ENCODE measurements at places on chromosomes 3 and 15.
A peak's percentile ranks its signal among the peaks of the same experiment; 100 is the strongest.

GRCh38 chr3:140207541-140207940 is 272.6 kb downstream of the CLSTN2 start:
- no peaks in the 10 kb centered on the region for H3K36me3 ChIP-seq
- no peak for DNase-seq
- no peaks in the 10 kb centered on the region for H3K27me3 ChIP-seq
- no peak overlapping the region for H3K27ac ChIP-seq
- no peaks in the 10 kb centered on the region for H3K4me1 ChIP-seq

- no peak overlapping the region for H3K4me3 ChIP-seq
- H3K27ac ChIP-seq: no peak overlapping the region
- H3K36me3 ChIP-seq: no peaks in the 10 kb centered on the region
- H3K4me1 ChIP-seq: no peaks in the 10 kb centered on the region
Measured at GRCh38 chr3:85303156-85303555, 344.4 kb downstream of the CADM2 start.

- H3K27me3 ChIP-seq: peaks cover 7% of the 10 kb centered on the region
- H3K27ac ChIP-seq: no peak overlapping the region
- H3K4me3 ChIP-seq: no peak overlapping the region
- no peaks in the 10 kb centered on the region for H3K4me1 ChIP-seq
- DNase-seq: peak; percentile 43
- no peaks in the 10 kb centered on the region for H3K36me3 ChIP-seq
Measured at GRCh38 chr3:124878561-124879336, 8.4 kb downstream of the ITGB5 start.

GRCh38 chr15:98690272-98690950 is 42.1 kb downstream of the IGF1R start:
- H3K27me3 ChIP-seq: no peaks in the 10 kb centered on the region
- H3K27ac ChIP-seq: no peak overlapping the region
- peaks cover 7% of the 10 kb centered on the region for H3K4me1 ChIP-seq
- no peak for DNase-seq
- no peak overlapping the region for H3K4me3 ChIP-seq
- H3K36me3 ChIP-seq: no peaks in the 10 kb centered on the region

- H3K27ac ChIP-seq: no peak overlapping the region
- no peak for DNase-seq
- no peaks in the 10 kb centered on the region for H3K4me1 ChIP-seq
- peaks cover 6% of the 10 kb centered on the region for H3K27me3 ChIP-seq
Measured at GRCh38 chr3:137110392-137110996, 152.7 kb downstream of the IL20RB start.

DNA sequence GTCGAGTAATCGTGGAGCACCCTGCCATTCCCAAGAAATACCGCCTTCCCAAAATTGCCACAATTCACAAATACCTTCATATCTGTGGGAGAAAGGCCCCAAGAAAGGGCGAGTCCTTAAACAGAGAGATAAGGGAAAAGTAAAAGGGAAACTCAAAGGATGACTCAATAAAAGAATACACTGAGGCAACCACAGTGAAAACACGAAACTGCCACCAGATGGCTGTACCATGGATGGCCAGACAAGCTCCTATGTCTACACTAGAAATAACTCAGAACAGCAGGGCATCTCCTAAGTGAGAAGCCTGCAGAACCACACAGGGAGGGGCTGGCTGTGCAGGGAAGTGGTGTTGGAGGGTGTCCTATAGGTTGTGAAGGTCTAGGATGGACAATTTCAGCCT is 25.0 kb downstream of the SRGAP3 start:
- H3K4me3 ChIP-seq: no peak overlapping the region
- H3K4me1 ChIP-seq: no peaks in the 10 kb centered on the region
- no peaks in the 10 kb centered on the region for H3K36me3 ChIP-seq
- no peak for DNase-seq
- H3K27ac ChIP-seq: no peak overlapping the region

DNA sequence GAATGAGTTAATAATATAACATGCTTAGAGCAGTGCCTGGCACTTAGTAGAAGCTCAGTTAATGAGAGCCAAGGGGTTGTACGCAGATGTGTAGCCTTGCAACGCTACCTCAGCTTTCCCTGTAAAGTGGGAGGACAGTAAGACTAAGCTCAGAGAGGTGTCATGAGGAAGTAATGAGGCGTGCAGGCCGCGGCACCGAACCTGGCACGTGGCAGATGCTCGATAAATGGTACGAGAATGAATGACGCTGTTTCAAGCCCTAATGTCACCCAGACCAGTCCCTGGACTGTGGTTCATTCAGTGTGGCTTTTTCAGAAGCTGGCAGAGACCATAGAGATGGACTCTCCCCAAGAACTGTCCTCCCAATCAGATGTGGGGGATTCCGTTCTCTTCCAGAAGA is 21.2 kb downstream of the GRIP2 start:
- no peaks in the 10 kb centered on the region for H3K36me3 ChIP-seq
- no peak for DNase-seq
- no peak overlapping the region for H3K27ac ChIP-seq
- H3K27me3 ChIP-seq: no peaks in the 10 kb centered on the region

DNA sequence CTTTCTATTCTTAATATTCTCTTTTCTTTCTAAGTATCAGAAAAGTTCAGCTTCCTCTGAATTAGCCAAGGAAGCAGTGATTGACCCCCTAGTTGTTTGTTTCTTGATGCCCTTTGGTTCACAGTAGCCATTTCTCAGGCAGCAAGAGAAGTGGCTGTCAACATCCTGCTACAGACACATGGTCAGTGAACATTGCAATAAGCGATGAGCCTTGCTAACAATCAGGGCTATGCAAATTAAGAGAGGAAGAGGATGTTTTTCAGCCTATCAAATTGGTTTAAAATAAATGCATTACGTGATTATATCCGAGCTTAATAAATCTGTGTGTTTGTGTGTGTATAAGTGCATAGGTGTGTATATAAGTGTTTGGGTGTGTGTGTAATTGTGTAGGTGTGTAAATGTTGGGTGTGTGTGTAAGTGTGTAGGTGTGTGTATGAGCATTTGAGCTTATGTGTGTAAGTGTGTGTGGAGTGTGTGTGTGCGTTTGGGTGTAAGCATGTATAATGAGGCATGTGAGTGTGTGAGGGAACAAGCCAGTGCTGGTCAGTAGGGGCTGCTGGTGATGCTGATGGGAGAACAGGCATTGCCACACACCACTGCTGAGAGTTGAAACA is 78.1 kb upstream of the XCR1 start:
- no peak overlapping the region for H3K4me3 ChIP-seq
- H3K27me3 ChIP-seq: no peaks in the 10 kb centered on the region
- peaks cover 13% of the 10 kb centered on the region for H3K4me1 ChIP-seq
- H3K27ac ChIP-seq: no peak overlapping the region
- no peak for DNase-seq

DNA sequence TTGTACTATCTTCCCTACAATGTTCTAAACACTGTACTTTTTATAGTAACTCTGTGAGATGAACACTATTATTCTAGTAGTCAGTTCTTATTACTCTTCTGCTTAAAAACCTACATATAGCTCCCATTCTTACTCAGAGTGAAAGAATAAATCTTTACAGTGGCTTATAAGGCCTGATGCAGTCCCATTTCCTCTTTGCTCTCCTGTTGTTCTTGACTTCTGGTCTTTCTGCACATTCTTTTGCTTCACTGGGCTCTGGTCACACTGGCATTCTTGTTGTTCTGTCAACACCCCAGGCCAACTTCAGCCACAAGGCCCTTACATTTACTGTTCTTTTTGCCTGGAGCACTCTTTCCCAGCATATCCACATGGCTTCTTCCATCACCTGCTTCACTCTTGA is 58.2 kb upstream of the TP63 start:
- H3K27me3 ChIP-seq: no peaks in the 10 kb centered on the region
- H3K36me3 ChIP-seq: no peaks in the 10 kb centered on the region
- no peak overlapping the region for H3K27ac ChIP-seq
- DNase-seq: no peak

DNA sequence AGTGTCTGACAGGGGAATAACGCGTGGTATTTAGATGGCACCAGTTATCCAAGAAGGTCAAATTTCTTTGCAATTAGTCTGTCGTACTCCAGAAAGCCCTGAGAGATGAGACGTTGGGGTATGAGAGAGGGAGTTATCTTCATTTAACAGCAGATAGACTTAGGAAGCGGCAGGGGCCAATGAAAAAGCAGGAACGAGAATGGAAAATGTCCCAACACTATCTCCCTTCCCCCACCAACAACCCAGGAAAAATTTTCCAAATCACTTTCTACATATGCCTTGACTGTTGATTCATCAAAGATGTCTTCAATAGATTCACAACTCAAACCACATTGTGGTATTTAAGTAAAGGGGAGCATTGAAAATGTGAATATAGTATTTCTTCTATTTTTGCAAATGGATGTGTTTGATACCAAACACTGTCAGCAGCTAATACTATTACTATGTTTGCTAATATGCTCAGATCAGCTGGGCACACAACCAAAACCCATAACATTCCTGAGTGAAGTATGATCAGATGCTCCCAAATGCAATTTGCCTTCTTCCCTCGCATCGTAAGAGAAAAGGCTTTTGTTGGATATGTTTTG is 13.3 kb upstream of the GREM1 start:
- H3K27ac ChIP-seq: no peak overlapping the region
- no peaks in the 10 kb centered on the region for H3K36me3 ChIP-seq
- no peaks in the 10 kb centered on the region for H3K4me1 ChIP-seq
- H3K4me3 ChIP-seq: no peak overlapping the region
- no peak for DNase-seq
- peaks cover 3% of the 10 kb centered on the region for H3K27me3 ChIP-seq

GRCh38 chr15:74781431-74782258 is at the start of gene CSK:
Gene CSK, plus strand, starts transcription at chr15:74782080. Its CDS starts 16,218 bp downstream, at chr15:74798298.
- no peaks in the 10 kb centered on the region for H3K27me3 ChIP-seq
- H3K36me3 ChIP-seq: no peaks in the 10 kb centered on the region
- peak within 1 kb of the TSS; percentile 92 for H3K4me3 ChIP-seq
- DNase-seq: peak; percentile 82
- H3K27ac ChIP-seq: peak within 1 kb of the TSS; percentile 95

GRCh38 chr3:10421996-10422395 is 83.4 kb downstream of the ATP2B2 start:
- H3K4me1 ChIP-seq: peaks cover 9% of the 10 kb centered on the region
- H3K36me3 ChIP-seq: no peaks in the 10 kb centered on the region
- no peaks in the 10 kb centered on the region for H3K27me3 ChIP-seq
- no peak for DNase-seq
- no peak overlapping the region for H3K27ac ChIP-seq

- no peak for DNase-seq
- peaks cover 23% of the 10 kb centered on the region for H3K4me1 ChIP-seq
- H3K4me3 ChIP-seq: no peak overlapping the region
Measured at GRCh38 chr15:45407786-45408185, 29.4 kb upstream of the GATM start.

DNA sequence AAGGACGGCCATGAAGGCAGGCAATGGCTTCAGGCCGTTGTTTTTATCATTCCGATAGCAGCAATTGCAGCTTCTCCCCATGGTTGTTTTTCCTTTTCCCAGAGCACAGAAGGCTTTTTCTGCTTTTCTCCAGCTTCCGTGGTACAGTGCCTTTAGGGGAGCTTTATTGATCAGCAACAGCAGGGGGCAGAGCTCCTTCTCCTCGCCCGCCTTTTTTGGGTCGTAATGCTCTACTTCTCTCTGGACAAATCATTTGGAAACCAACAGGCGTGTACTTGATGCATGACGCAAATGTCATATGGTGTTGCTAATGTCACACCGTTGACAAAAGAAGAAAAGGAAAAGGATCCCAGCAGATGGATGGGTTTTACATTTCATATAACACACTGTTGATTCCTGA is 79.7 kb upstream of the SNRK start:
- no peak overlapping the region for H3K27ac ChIP-seq
- no peak for DNase-seq
- no peak overlapping the region for H3K4me3 ChIP-seq
- H3K27me3 ChIP-seq: no peaks in the 10 kb centered on the region
- no peaks in the 10 kb centered on the region for H3K36me3 ChIP-seq

DNA sequence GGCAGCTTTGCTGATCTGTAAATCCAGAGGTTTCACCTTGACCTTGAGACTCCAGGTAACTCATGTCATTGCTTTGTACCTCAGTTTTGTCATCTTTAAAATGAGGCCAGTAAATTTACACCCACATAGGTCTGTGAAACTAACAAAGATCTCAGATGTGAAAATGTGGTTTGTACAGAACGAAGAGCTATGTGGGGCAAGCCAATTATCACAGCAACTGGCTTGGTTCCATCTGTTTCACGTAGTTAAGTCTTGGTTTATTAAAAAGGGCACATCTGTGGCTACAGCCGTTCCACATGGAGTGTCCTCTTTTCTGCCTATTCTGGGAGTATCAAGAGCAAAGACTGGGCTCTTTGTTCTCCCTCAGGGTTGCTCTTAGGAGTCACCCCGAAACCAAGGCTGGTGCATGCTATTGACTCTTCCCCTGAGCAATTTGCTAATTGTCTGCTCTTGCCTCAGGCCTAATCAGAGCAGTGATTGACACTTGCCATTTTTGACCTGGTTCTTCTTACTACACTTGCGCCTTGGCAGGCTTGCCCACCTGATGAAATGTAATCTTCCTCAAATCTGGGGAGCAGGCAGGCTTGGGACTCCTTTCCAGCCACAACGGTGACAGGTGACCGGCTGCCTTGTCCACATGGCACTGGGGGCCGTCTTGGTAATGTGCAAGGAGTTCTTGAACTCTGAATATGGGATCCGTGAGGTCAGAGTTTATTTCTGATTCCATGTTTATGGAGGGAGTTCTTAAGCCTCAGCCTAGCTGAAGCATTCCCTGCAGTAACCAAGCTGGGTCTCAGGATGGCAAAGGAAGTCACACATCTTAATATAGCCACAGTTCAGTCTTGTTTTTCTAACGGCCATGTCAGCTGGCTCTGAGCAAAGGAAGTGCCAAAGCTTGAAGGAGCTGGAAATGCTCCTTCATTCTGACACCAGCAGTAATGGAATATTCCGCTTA is 40.1 kb downstream of the EAF1 start:
- no peaks in the 10 kb centered on the region for H3K36me3 ChIP-seq
- H3K4me1 ChIP-seq: no peaks in the 10 kb centered on the region
- H3K27ac ChIP-seq: no peak overlapping the region
- H3K4me3 ChIP-seq: no peak overlapping the region

DNA sequence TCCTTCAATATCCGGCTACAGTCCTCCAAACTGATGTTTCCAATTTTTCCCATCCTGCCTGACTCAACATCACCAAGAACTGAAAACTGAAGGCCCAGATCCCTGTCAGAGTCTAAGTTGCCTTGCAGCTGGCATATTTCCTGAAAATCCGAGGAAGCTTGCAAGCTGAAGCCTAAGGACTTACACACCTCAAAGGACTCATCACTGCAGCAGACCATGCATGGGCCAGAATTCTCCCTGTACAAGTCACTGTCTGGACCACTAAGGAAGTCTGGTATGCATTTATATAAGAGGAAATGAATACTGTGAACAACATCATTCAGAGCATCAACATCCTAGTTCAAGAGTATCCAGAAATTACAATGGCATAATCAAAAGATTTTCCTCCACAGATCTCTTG is 548.8 kb upstream of the MDFIC2 start:
- H3K27ac ChIP-seq: no peak overlapping the region
- H3K4me3 ChIP-seq: no peak overlapping the region
- no peaks in the 10 kb centered on the region for H3K36me3 ChIP-seq
- peaks cover 5% of the 10 kb centered on the region for H3K27me3 ChIP-seq
- DNase-seq: no peak
- no peaks in the 10 kb centered on the region for H3K4me1 ChIP-seq

- no peaks in the 10 kb centered on the region for H3K27me3 ChIP-seq
- peak overlapping the region; percentile 94 for H3K27ac ChIP-seq
- H3K4me1 ChIP-seq: peaks cover 86% of the 10 kb centered on the region
- peak; percentile 53 for DNase-seq
Measured at GRCh38 chr15:81292523-81293001, 31.4 kb downstream of the STARD5 start.

GRCh38 chr3:36494461-36495109 is 114.3 kb downstream of the STAC start:
- no peak overlapping the region for H3K27ac ChIP-seq
- H3K36me3 ChIP-seq: no peaks in the 10 kb centered on the region
- no peaks in the 10 kb centered on the region for H3K27me3 ChIP-seq
- no peak for DNase-seq
- H3K4me1 ChIP-seq: no peaks in the 10 kb centered on the region

All from CD4-positive, CD25-positive, alpha-beta regulatory T cell (primary cell).